Amniotic stem cell (primary cell): ENCODE measurements at places on chromosomes 16 and 17.

- no peak for DNase-seq
These were observed 154.7 kb upstream of the CACNG3 start for GRCh38 chr16:24101431-24101830.

GRCh38 chr16:75262800-75263127 lies 11.3 kb upstream of the BCAR1 start:
- DNase-seq, result no peak

DNA sequence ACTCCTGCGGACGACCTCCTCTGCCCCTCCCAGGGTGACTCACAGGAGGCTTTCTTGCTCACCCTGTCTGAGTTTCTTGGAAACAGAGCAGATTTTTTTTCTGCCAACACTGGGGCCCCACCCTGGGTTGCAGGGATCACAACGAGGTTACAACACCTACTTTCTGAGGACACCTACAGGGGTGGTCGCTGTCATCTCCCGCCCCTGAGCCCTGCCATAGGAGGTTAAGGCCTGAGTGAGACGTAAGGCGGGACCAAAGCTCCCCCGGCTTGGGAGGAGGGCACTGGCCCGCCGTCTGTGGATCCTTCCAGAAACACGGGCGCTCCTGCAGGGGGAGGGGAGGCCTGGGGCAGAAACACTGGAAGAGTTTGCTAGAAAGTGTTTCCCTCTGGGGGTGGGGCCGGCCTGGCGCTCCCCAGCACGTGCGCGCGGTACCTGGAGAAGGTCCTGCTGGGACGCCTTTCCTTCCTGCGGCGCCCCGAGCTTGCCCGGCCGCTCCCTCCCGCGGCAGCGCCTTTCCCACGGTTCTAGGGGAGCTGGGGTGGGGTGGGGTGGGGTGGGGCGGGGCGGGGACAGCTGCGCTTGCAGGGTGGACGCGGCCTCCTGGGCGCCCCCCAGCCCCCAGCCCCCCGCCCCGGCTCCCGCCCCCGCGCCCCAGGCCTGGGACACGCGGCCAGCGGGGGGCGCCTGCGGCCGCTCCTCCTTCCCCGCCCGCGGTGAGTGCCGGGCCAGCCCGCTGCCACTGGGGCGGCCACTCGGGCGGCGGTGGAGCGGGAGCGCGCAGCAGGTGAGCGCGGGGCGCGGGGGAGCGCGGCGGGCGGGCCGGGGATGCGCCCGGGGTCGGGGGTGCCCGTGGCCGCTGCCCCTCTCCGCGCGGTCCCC lies 20.7 kb upstream of the ADCY7 start:
- DNase-seq, result peak; percentile 27

- DNase-seq, result no peak
These were observed 15.4 kb downstream of the TBX4 start for GRCh38 chr17:61467416-61468262.

DNA sequence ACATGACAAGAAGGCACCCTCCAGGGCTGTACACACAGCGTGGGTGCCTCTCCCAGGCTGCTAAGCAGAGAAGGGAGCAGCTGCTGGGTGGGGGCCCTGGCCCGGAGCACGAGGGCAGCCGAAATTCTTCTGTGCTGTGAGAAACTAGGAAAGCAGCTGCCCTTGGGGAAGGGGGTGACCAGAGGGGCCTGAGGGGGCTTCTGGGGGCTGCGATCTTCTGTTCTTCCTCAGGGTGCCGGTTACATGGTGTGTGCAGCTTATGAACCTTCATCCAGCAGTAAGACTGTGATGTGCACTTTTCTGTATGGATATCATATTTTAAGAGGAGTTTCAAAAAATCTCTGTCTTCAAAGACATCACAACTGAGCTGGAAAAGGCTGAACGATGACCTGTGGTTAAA lies 43.2 kb upstream of the METRNL start:
- DNase-seq, result no peak

- no peak for DNase-seq
These were observed 7.5 kb downstream of the DNASE1L2 start for GRCh38 chr16:2243781-2244180.
